Lower lobe of right lung (tissue), 2 donors: ENCODE measurements at places on chromosomes 7 and 10.
A peak's percentile ranks its signal among the peaks of the same experiment; 100 is the strongest.

GRCh38 chr10:82661701-82662100, 786.7 kb downstream of the NRG3 start:
- no peaks in the 10 kb centered on the region for H3K4me1 ChIP-seq
- no peaks in the 10 kb centered on the region for H3K36me3 ChIP-seq
- no peak for DNase-seq
- no peak overlapping the region for H3K27ac ChIP-seq

DNA sequence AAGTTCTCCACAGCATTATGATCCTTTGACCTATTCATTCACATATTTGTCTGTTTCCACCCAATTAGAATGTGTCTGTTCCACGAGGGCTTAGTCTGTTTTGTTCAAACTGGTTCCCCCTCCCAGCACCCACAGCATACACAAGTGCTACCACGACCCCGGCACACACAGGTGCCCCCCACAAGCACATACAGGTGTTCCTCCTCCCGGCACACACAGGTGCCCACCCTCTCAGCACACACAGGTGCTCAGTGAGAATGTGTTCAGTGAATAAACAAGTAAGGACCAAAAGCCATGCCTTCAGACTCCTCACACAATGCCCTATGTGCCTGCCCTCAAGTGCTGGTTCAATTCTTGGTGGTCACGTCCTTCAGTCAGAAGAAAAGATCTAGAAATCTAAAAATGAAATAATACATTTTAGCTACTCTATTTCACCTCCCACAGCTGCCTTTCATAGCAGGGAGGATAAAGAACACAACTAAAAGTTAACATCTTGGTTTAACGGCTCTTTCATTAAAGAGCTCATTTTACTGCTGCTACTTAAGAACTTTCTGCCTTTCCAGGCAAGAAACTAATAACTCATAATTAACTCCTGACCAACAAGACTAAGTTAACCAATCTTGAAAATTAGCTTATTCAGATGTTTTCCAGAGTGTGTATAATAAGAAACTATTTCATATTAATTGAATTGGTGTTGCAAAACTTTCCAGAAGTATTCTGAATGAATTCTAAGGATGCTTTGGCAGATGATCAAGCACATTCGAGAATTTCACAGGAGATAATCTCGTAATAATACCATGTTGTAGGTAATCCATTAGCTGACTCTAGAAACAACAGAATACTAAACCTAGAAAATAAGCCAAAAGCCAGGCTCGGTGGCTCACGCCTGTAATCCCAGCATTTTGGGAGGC, 2.3 kb downstream of the DNMBP start:
- H3K4me1 ChIP-seq: peaks cover 46% of the 10 kb centered on the region
- H3K36me3 ChIP-seq: no peaks in the 10 kb centered on the region
- no peak overlapping the region for H3K27ac ChIP-seq
- no peak for DNase-seq
- H3K27me3 ChIP-seq: no peaks in the 10 kb centered on the region
- H3K4me3 ChIP-seq: peak overlapping the region; percentile 82

DNA sequence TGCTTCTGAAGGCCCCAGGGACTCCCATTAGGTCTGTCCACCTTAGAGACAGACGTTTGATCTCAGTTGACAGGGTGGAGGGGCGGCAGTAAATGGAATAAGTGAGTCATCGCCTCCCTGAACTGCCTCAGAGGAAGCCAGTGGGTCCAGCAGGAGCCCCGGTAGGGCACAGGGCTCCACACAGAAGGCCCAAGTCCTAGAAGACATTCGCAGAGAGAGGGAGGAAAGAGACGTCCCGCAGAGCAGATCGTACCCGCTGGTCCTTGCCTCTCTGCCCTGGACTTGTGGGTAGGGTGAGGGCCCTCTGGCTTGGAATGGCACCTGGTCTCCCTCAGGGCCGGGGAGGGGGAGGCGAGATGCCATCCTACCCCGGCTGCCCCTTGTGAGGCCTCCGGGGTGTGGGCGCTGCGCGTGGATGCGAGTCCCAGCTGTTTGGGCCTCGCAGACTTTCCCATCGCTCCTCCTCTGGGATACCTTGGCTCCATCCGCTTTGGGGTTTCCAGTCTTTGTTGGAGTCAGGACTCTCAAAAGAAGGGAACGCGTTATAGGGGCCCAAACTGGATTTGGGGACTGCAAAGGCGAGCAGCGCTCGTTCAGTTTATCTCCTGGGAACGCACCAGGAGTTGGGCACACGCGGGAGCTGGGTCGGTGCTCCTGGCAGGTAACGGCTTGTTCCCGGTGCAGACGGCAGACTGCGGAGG, 5.1 kb downstream of the TLX1 start:
- no peaks in the 10 kb centered on the region for H3K36me3 ChIP-seq
- no peak overlapping the region for H3K27ac ChIP-seq
- peaks cover 47% of the 10 kb centered on the region for H3K4me1 ChIP-seq
- H3K4me3 ChIP-seq: no peak overlapping the region
- no peak for DNase-seq

- H3K27ac ChIP-seq: no peak overlapping the region
- DNase-seq: no peak
- H3K27me3 ChIP-seq: no peaks in the 10 kb centered on the region
- H3K4me1 ChIP-seq: no peaks in the 10 kb centered on the region
- H3K4me3 ChIP-seq: no peak overlapping the region
- no peaks in the 10 kb centered on the region for H3K36me3 ChIP-seq
Observed at GRCh38 chr7:70071766-70072165, 473.5 kb downstream of the AUTS2 start.

DNA sequence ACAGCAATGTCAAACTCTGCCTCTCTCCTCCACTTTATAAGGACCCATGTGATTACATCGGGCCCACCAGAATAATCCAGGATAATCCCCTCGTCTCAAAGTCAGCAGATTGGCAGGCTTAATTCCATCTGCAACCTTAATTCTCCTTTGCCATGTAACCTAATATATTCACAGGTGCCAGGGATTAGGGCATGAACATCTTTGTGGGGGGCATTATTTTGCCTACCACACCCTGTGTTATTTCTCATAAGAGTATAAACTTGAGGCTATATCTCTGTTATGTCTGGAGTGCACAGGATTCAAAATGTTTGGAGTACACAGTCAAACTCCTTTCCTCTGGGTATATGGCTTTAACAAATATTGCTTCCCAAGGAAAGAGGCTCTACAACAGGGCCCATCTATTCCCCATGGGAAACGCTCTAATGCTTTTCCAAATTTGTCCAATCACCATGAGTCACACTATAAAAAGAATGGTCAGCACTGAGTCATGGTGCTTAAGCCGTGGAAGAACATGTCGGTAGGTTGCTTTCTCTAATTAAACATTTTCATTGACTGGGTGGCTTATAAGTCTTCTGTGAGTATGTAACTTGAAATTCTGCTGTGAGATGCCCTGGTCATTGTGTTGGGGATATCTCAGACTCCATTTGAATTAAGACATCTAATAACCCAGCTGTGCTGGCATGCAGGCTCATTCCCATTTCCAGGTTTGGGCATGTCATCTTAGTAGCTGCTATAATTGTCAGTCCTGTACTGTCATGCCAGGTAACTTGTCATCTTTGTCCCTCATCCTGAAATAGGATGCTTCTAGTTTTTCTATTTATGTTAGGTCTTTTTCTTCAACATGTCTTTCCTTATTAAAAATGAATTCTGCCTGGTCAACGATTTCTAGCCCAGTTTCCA, 11.5 kb upstream of the AKR1B10 start:
- DNase-seq: no peak
- H3K4me1 ChIP-seq: no peaks in the 10 kb centered on the region
- no peaks in the 10 kb centered on the region for H3K36me3 ChIP-seq
- H3K4me3 ChIP-seq: no peak overlapping the region
- H3K27ac ChIP-seq: no peak overlapping the region

GRCh38 chr10:112698133-112698817, 251.3 kb downstream of the VTI1A start:
- no peaks in the 10 kb centered on the region for H3K36me3 ChIP-seq
- H3K27me3 ChIP-seq: no peaks in the 10 kb centered on the region
- no peak overlapping the region for H3K27ac ChIP-seq
- DNase-seq: no peak
- no peaks in the 10 kb centered on the region for H3K4me1 ChIP-seq
